ENCODE measurements at places on chromosomes 5 and 9. TPM values are rescaled to one million over a fixed set of nuclear protein-coding genes. Genes with fewer than 3 reads are reported as not detected.

Gene FOXD4
- 0.32 TPM for total RNA-seq

Gene FOXI1
- not detected for total RNA-seq

Gene GABRA6
- total RNA-seq: not detected

Gene CDH18
- not detected for total RNA-seq

Gene IL3
- not detected for total RNA-seq

Gene ARID3C
- total RNA-seq: not detected

Gene IFNA14
- not detected for total RNA-seq

Gene PCDHGA7
- 1.9 TPM for total RNA-seq

Gene G3BP1
- total RNA-seq: 148 TPM

DNA sequence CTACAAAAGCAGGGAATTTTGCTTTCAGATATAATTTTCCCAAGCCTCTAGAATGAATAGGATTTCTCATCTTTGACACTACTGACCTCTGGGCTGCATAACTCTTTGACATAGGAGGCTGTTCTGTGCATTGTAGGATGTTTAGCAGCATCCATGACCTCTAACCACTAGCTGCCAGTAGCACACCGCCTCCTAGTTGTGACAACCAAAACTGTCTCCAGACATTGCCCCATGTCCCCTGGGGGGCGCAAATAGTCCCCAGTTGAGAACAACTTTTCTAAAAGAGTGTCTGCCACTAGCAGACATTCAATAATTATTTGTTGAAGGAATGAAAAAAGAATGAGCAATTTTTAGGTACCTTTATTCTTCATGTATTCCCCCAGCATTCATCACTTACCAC lies 51.8 kb downstream of the POU4F3 start:
- no peak overlapping the region for H3K27ac ChIP-seq
- no peaks in the 10 kb centered on the region for H3K36me3 ChIP-seq
- H3K4me1 ChIP-seq: no peaks in the 10 kb centered on the region
- no peak for DNase-seq

GRCh38 chr5:146041180-146041789 lies 64.1 kb downstream of the PLAC8L1 start:
- no peaks in the 10 kb centered on the region for H3K27me3 ChIP-seq
- no peak overlapping the region for H3K4me3 ChIP-seq
- DNase-seq: no peak
- H3K4me1 ChIP-seq: no peaks in the 10 kb centered on the region
- H3K36me3 ChIP-seq: no peaks in the 10 kb centered on the region
- no peak overlapping the region for H3K27ac ChIP-seq

DNA sequence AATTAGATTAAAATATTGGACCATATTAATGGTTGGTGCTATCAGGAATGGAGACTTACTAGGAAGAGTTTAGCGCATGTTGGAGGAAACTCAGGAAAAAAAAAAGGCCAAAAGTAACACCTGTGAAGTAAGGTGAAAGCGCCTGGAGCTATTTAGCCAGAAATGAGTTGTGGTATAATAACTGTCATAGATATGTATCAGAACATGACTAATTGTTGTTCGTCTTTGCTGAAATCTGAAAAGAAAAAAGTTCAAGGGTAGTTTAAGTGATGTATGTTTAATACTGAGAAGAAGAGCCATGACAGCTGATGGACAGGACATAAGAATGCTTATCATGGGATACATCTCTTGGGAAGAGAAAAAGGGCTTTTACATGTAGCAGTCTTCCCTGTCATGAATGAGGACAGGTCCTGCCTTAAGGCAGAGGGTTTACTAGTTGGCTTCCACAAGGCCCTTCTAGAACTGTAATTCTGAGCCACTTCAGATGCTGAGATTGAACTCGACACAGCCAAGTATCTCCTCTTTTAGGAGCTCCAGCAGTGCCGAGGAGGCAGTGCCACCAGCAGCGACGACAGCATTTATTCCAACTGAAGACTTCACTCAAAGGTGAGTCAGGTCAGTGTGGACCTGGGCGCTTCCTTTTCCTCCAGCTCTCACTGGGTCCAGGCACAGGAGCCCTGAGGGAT lies 940 bp upstream of the CAMK4 start:
- H3K4me3 ChIP-seq: peak overlapping the region; percentile 63
- peaks cover 16% of the 10 kb centered on the region for H3K4me1 ChIP-seq
- peaks cover 22% of the 10 kb centered on the region for H3K27me3 ChIP-seq
- DNase-seq: no peak

DNA sequence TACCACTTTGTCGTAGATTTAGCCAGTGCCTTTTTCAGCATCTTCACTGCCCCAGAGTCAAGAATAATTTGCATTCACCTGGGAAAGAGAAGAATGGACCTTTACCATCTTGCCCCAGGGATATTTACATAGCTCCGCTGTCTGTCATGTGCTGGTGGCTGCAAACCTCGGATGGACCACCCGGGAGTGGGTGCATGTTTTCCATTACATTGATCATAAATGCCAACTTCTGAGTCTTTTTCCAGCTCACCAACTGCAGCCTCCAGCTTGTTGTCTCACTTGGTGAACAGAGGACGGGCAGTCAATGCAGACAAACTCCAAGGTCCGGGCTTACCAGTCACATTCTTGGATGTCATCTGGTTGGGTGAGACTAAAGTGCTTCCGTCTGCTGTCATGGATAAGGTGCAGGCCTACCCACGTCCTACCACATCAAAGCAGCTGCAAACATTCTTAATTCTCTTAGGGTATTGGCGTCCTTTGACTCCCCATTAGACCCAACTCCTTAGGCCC lies 155.8 kb upstream of the APC start:
- no peaks in the 10 kb centered on the region for H3K36me3 ChIP-seq
- H3K4me1 ChIP-seq: no peaks in the 10 kb centered on the region
- H3K27me3 ChIP-seq: no peaks in the 10 kb centered on the region
- DNase-seq: no peak
- H3K4me3 ChIP-seq: no peak overlapping the region

- H3K27me3 ChIP-seq: no peaks in the 10 kb centered on the region
- no peak for DNase-seq
- H3K4me1 ChIP-seq: peaks cover 39% of the 10 kb centered on the region
- H3K36me3 ChIP-seq: no peaks in the 10 kb centered on the region
- peak overlapping the region; percentile 94 for H3K27ac ChIP-seq
These were observed 2.1 kb downstream of the NADK2 start for GRCh38 chr5:36239370-36240293.

- no peak overlapping the region for H3K4me3 ChIP-seq
- no peak overlapping the region for H3K27ac ChIP-seq
- no peak for DNase-seq
- H3K27me3 ChIP-seq: peaks cover 16% of the 10 kb centered on the region
These were observed 48.3 kb upstream of the RNF130 start for GRCh38 chr5:180119903-180120236.

GRCh38 chr5:135246923-135247795 lies 151.9 kb downstream of the MACROH2A1 start:
- H3K27ac ChIP-seq: no peak overlapping the region
- H3K4me3 ChIP-seq: no peak overlapping the region
- H3K27me3 ChIP-seq: no peaks in the 10 kb centered on the region
- H3K4me1 ChIP-seq: peaks cover 27% of the 10 kb centered on the region

- no peaks in the 10 kb centered on the region for H3K4me1 ChIP-seq
- H3K36me3 ChIP-seq: no peaks in the 10 kb centered on the region
- H3K27ac ChIP-seq: no peak overlapping the region
- H3K4me3 ChIP-seq: no peak overlapping the region
These were observed 305.3 kb downstream of the PRR16 start for GRCh38 chr5:120769312-120769872.

DNA sequence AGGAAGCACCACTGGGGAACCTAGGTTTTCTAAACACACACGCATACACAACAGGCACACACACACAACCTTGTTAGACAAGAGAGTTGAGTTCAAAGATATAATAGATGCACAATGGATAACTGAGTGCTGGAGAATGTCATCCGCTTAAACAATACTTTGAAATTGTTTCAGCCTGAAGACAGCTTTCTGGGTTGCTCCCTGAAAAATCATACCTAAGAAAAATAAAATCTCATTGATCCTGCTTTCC lies 126.1 kb downstream of the TMEM161B start:
- no peak overlapping the region for H3K27ac ChIP-seq
- peaks cover 54% of the 10 kb centered on the region for H3K4me1 ChIP-seq
- H3K27me3 ChIP-seq: peaks cover 30% of the 10 kb centered on the region
- H3K4me3 ChIP-seq: peak overlapping the region; percentile 59
- H3K36me3 ChIP-seq: no peaks in the 10 kb centered on the region

DNA sequence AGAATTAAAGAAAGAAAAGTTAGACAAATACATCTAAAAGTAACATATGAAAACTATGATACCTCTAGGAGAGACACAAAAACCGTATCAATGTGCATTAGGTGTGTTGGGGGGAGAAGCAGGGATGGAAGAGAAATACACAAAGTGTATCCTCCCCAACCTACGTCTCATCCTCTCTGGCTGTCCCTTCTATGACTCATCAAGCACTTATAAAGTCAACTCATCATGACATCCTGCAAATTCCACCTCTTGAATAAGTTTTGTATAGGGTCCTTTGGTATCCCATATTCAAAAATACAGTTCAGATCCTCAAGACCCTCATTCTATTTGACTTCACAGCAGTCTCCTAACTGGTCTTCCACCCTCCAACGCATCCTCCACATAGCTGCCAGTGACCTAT lies 917.6 kb upstream of the DMAC1 start:
- DNase-seq: no peak
- H3K4me1 ChIP-seq: no peaks in the 10 kb centered on the region

GRCh38 chr5:63794296-63794695 lies 167.9 kb downstream of the HTR1A start:
- no peak for DNase-seq
- H3K4me1 ChIP-seq: no peaks in the 10 kb centered on the region
- H3K36me3 ChIP-seq: no peaks in the 10 kb centered on the region
- no peak overlapping the region for H3K4me3 ChIP-seq

DNA sequence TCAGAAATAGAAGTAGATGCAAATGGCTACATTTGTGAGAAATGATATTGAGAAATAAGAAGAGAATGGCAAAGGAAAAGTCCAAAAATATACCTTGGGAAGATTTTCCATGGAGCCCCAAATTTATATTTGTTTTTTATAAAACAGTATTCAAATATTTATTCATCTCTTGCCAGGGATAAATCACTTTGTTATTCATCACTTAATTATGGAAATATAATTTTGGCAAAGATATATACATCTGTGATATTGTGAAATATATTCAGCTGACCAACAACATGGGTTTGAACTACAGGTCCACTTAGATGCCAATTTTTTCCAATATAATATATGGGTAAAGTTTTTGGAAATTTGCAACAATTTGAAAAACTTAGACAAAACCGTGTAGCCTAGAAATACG lies 19.7 kb upstream of the RAPGEF6 start:
- no peak for DNase-seq
- no peak overlapping the region for H3K4me3 ChIP-seq
- H3K36me3 ChIP-seq: peaks cover 41% of the 10 kb centered on the region
- H3K4me1 ChIP-seq: no peaks in the 10 kb centered on the region

- H3K27me3 ChIP-seq: no peaks in the 10 kb centered on the region
- no peak overlapping the region for H3K4me3 ChIP-seq
- H3K4me1 ChIP-seq: no peaks in the 10 kb centered on the region
- no peaks in the 10 kb centered on the region for H3K36me3 ChIP-seq
- H3K27ac ChIP-seq: no peak overlapping the region
- no peak for DNase-seq
These were observed 46.4 kb upstream of the WWC1 start for GRCh38 chr5:168244838-168245559.

- DNase-seq: no peak
- H3K27me3 ChIP-seq: no peaks in the 10 kb centered on the region
- no peaks in the 10 kb centered on the region for H3K4me1 ChIP-seq
- no peak overlapping the region for H3K4me3 ChIP-seq
- no peak overlapping the region for H3K27ac ChIP-seq
- H3K36me3 ChIP-seq: no peaks in the 10 kb centered on the region
These were observed 258.9 kb downstream of the FAM114A2 start for GRCh38 chr5:153779836-153780235.

GRCh38 chr5:137901011-137901817 lies 12.0 kb downstream of the PKD2L2 start:
- H3K4me1 ChIP-seq: no peaks in the 10 kb centered on the region
- DNase-seq: no peak
- no peaks in the 10 kb centered on the region for H3K36me3 ChIP-seq
- no peaks in the 10 kb centered on the region for H3K27me3 ChIP-seq
- no peak overlapping the region for H3K27ac ChIP-seq
- no peak overlapping the region for H3K4me3 ChIP-seq

Measured in lower lobe of right lung (tissue), 2 donors.